ENCODE measurements at places on chromosomes 11 and 22.

DNA sequence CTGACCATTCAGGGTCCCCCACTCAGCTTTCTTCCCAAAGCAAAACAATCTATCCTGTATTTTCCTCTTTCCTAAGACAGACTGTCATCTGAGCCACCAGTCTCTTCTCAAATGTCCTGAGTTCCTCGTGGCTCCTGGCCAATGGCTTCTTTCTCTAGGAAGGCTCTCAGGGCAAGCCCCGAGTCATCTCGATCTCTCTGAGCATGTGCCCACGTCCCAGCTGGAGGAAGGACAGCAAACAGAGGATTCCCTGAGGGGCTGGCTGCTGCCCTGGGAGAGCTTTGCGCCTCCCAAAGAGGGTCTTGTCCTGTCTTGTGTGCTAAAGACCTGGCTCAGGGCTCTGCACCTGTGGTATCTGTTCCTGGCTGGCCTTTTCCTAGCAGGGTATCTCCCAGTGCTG is 8.3 kb downstream of the SLC37A2 start:
- no peak for DNase-seq

DNA sequence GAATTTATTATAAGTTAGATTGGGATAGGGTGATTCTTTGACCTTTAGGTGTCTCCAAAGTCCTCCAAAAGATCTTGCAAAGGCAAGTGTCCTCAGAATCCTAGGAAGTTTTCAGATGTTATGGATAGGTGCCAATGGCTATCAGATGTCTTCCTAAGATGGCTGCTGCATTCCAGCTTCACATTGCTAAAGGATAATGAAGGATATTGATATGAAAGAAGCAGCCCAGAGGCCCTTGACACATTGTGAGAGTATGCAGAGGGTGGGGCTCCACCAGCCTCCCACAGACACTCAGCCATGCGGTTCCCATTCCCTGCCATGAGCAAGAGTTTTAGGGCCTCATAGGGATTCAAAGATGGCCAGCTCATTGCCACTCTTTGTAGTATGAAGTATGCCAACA is 22.3 kb upstream of the GLYATL2 start:
- no peak for DNase-seq

DNA sequence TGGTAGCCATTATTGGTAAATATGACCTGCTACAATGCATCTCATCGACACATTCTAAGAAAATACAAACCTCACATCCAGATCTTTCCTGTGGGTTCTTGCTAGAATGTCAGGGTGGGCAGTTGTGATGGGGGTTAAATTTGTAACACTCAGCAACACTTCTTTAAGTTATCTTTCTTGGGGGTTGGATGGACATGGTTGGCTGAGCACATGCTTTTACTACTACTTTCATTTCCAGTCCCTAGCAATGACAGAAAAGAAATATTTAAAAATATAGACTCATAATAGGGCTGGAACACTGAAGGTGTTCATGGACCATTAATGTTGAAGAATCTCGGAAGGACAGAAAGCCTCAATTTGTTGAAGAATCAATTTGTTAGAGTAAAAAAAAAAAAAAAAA is 57.6 kb downstream of the APOL3 start:
- no peak for DNase-seq

GRCh38 chr11:123413636-123414035 is 16.4 kb upstream of the GRAMD1B start:
- DNase-seq = no peak

GRCh38 chr11:122127020-122127419 is 11.0 kb upstream of the BLID start:
- no peak for DNase-seq

- DNase-seq = no peak
These were observed 113.6 kb downstream of the LDLRAD3 start for GRCh38 chr11:36057379-36058042.

Measured in activated CD8-positive, alpha-beta memory T cell treated with anti-CD3 and anti-CD28 coated beads, Interleukin-2, amount 50 U/mL, for 48 hours (primary cell).